ENCODE measurements at places on chromosomes 3 and 15.

GRCh38 chr3:115194476-115194875 lies 47.4 kb upstream of the ZBTB20 start:
- DNase-seq = no peak

GRCh38 chr3:151214459-151214858 lies 11.4 kb upstream of the GPR171 start:
- DNase-seq = no peak

DNA sequence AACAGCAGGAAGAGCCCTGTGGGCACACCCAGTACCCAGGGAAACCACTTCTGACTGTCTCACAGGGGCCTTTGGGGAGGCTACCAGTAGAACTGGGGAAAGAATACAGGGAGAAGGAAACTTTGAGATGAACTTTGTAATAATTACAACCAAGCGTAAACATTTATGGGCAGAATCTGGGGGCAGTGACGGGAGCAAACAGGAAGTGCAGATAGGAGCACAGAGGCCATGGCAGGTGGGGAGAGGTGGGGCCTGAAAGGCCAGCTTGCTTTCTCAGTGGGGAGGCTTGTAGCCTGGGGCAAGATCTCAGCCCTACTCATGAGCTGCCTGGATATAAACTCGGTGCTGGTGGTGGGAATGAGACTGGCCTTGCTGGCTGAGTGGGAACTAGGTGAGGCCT lies 209.8 kb downstream of the PLCH1 start:
- DNase-seq = no peak

- DNase-seq = peak; percentile 37
Measured at GRCh38 chr15:90376789-90377188, 11.3 kb upstream of the IQGAP1 start.

DNA sequence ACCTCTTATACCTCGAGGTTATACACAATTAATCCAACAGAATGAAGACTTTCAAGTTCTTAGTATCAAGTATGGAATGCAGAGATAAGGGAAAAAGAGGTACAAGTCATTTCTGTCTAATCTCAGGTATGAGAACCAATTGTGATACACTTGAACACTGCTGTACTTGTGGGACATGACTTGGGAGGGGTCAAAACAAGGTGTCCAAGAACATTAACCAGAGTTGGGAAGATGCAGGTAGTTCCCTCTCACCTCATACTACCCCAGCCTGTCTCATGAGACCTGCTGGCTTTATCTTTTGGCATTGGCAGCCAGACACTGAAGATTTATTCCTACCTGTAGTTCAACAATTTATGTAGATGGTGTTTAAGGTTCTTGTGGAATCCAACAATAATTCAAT lies 209.7 kb downstream of the NR1D2 start:
- no peak for DNase-seq

DNA sequence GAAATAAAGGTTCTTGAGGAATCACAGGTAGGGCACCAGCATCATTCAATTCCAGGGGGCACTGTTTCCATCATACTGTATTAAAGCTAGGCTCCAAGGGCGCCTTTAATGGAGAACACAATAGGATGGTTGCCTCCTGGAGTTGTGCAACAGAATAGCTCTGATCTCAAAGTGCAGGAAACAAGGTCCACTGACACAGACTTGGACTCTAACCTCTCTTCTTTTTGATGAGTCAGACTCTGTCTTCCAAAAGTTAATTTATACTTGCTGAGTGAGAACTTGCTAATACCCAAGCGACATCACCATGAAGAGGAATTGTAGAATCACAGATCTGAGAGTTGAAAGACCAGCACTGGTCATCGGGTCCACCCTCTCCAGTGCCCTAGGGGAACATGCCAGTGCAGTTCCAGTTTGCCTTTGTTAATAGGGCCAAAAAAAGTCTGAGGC lies 94.4 kb upstream of the PHLDB2 start:
- no peak for DNase-seq

GRCh38 chr3:10549617-10550230 lies 44.3 kb upstream of the ATP2B2 start:
- DNase-seq = no peak

DNA sequence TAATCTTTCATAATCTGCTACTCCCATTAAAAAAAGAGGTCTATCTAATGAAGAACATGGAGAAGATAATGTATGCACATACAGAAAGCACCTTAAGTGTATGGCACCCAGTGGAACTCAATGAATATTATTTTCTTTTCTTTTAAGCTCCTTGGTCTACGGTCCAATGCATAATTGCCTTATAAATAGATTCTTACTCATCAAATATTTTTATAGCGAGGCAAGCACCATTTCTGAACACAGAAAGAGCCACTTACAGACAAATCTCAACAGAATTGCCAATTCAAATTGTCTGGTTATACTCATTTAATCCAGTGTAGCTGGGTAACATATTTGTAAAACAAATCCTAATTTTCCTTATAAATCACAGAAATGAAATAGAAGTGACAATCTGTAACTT lies 6.3 kb downstream of the PDZRN3 start:
- no peak for DNase-seq

DNA sequence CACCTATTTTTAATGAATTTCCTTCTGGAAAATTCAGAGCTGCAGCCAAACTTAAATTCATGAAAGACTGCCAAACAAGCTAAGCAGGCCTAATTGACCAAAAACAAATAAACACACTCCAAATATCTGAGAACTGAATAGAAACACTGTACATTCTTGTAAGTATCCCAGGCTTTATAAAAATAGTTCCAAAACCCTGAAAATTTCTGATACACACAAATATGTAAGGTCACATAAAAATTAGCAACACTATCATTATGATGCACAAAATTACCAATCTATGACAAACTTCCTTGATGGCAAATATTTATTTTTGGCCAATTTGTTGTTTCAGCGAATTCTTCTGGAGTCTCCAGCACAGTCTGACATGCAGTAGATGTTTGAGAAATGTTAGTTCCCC lies 117.9 kb upstream of the UBE2E2 start:
- no peak for DNase-seq

DNA sequence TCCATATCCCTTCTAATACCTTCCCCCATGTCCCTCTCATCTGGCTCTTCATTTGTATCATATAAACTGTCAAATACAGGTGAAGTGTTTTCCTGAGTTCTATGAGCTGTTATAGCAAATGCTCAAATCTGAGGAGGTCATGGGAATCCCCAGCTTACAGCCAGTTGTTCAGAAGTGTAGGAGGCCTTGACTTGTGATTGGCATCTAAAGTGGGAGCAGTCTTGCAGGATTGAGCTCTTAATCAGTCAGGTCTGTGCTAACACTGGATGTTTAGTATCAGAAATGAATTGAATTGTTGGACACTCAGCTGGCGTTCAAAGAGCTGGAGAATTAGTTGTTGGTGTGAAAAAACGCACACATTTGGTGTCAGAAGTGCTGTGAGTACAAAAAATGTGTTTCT lies 65.0 kb downstream of the IFT57 start:
- DNase-seq = no peak

DNA sequence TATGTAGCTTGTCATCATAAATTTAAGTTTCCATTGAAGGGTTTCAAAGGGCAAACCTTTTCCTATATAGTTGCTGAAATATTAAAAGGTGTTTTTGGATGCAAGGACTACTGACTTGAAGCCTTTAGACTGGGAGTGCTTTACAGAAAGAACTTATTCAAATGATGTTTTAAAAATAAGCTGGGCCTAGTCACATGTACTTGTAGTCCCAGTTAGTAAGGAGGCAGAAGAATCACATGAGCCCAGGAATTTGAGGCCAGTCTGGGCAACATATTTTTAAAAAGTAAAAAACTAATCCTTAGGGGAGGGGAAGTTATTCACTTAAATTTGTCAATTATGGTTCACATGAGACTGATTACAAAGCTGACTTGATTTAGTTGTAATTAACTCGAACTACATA lies 65.0 kb downstream of the SMARCC1 start:
- DNase-seq = no peak

DNA sequence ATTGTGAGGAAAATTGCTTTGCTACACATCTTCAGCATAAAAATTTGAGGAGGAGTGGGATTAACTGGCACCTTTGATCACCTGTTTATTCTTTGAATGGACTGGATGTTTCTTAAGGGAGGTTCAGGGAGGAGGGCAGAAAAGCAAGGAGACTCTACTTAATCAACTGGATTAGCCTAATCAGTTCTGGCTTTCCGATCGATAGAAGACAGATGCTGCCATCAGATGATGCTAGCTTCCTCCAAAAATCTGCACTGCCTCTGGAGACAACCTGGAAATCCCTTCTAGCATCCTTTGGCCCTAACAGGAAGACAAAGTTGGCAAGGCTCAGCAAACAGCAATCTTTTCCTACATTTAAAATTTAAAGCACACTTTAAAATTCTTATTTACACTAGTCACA lies 197.8 kb downstream of the EBLN2 start:
- no peak for DNase-seq

DNA sequence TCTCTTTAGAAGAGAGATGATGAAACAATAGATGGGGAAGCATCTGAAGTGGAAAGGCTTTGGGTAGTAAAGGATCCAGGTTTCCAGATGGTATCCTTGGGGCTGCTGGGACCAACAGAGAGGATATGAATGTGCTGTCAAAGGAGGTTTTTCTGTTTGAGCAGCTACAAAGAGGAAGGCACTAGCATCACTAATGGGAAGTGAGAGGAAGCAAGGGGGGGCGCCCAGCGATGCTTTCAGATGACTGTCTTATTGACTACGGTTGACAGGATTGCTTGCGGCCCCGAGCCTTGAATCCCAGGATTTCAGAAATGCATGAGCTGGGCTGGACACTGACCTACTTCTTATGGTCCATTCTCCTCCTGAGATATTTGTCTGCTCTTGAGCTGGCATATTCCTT lies 103.8 kb upstream of the GALNT15 start:
- no peak for DNase-seq

- no peak for DNase-seq
Measured at GRCh38 chr3:177835008-177835407, 637.7 kb upstream of the TBL1XR1 start.

DNA sequence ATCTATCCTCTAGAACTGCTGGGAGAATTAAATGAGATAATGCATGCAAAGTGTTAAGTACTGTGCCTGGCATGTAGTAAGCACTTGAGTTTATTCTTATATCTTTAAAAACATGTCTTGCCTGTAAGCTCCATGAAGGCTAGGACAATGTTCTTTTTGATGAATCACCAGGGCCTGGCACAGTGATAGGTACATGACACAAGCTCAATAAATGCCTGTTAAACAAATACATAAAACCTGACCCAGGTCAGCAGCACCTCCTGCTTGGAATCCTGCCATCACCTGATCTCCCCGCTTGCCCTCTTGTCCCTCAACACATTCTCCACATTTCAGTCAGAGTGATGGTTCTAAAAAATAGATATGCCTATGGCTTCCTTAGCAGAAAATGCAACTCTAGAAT lies 186.8 kb downstream of the CHST2 start:
- no peak for DNase-seq

DNA sequence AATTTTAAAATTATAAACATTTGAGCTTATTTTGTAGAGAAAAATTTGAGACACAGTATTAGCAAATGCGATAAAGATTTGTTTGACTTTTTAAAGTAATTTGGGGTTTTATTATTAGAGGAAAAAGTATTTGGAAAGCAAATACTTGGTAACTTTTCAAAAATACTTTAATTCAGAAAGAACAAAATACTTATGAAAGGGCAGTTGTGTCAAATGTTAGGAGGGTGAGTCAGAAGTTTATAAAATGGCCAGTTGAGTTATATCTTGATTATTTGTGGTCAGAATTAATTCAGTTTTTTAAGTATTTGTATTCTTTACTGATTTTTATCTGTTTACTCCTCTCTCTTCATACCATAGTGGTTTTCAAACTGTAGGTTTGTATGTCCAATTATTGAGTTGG lies 12.1 kb downstream of the LACTB start:
- DNase-seq = no peak

DNA sequence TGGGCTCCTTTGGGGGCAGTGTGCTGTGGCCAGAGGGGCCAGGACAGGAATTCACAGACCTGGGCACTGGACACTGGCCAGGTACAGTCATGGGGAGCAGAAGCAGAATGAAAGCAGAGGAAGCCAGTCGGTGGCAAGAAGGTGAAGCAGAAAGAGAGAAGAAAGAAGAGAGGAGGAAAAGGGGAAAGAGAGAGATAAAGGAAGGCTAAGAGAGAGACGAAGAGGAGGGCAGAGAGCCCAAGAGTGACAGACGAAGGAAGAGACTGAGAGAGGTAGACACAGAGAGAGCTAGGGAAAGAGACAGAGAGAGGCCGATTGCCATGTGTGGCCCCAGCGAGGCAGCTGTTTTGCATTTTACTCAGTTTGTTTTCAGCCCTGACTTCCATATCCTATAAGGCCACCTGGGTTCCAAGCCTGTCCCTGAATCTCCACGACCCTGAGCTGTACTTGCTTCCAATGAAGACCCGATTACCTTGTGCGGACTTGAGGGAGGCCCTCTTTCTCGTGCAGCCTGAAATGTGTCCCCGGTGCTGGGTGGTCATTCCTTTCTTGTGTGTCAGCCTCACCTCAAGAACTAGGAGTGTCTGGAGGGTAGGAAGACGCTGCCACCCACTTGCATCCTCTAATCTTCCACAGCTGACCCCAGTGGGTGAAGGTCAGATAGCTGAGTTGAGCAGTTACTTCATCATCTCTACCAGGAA lies 73.9 kb downstream of the LSM3 start:
- DNase-seq = no peak

DNA sequence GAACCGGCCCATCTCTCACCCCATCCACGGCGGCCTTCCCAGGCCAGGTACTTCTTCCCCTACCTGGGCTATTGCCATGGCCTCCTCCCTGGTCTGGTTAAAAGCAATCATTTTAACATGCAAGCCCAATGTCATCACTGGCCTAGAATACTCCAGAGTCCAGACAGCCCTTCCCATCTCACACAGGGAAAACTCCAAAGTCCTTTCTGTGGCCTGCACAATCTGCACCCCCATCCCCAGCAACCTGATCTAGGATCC lies 45.8 kb upstream of the SLCO2A1 start:
- no peak for DNase-seq

- DNase-seq = no peak
Measured at GRCh38 chr3:74004386-74004785, 379.6 kb upstream of the PDZRN3 start.

GRCh38 chr3:69463531-69463930 lies 77.6 kb upstream of the FRMD4B start:
- DNase-seq = no peak

- DNase-seq = no peak
Measured at GRCh38 chr3:108755686-108756085, 1.5 kb downstream of the RETNLB start.

- DNase-seq = no peak
Measured at GRCh38 chr3:127613406-127613805, 15.2 kb downstream of the MCM2 start.

DNA sequence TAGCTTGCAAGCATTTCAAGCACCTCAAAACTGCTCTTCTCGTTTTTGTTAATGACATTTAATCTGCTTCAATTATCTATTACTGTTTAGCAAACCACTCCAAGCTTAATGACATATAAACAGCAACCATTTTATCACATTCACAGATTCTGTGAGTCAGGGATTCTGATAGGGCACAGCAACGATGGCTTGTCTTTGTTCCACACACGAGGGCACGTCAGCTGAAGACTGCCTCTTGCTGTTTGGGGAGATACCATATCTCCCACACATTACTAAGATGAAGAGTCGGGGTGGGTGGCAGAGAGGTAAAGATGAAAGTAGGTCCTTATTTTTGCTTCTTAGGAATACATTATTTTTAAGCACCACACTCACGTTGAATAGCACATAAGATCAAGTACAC lies 19.3 kb downstream of the CPOX start:
- no peak for DNase-seq
